ENCODE measurements at places on chromosomes 12 and 14.
A peak's percentile ranks its signal among the peaks of the same experiment; 100 is the strongest.

DNA sequence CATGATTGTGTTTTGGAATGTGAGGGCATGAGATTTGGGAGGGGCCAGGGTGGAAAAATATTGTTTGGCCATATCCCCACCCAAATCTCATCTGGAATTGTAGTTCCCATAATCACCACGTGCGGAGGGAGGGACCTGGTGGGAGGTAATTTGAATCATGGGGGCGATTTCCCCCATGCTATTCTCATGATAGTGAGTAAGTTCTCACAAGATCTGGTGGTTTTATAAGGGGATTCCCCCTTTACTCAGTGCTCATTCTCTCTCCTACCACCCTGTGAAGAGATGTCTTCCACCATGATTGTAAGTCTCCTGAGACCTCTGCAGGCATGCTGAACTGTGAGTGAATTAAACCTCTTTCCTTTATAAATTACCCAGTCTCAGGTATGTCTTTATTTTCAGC lies 15.7 kb downstream of the OR10P1 start:
- no peak for DNase-seq

- no peak for DNase-seq
Measured at GRCh38 chr12:120110550-120111501, 5.7 kb downstream of the RAB35 start.

- DNase-seq, result peak; percentile 5
Measured at GRCh38 chr12:90909069-90909770, 45.8 kb downstream of the CCER1 start.

GRCh38 chr12:109125791-109126190 lies 9.4 kb downstream of the ACACB start:
- DNase-seq, result no peak

DNA sequence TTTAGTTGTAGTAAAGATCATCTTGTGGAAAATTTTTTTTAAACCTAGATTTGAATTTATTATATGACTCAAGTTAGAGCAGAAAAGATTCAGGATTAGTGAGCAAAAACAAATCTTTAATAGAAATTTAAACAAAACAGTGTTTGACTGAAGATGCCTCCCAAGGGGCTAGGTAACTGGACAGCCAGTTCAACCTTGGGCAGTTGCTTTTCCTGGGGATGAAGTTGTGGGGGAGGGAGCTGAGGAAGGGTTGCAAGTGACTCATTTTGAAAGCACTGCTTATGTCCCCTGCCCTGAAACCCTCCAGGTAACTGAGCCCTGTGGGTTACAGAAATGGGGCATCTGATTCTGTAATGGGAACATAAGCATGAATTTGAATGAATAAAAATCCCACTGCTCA lies 13.1 kb downstream of the CFAP54 start:
- DNase-seq, result no peak

- DNase-seq, result no peak
Measured at GRCh38 chr12:119589097-119589496, 4.5 kb upstream of the TMEM233 start.

DNA sequence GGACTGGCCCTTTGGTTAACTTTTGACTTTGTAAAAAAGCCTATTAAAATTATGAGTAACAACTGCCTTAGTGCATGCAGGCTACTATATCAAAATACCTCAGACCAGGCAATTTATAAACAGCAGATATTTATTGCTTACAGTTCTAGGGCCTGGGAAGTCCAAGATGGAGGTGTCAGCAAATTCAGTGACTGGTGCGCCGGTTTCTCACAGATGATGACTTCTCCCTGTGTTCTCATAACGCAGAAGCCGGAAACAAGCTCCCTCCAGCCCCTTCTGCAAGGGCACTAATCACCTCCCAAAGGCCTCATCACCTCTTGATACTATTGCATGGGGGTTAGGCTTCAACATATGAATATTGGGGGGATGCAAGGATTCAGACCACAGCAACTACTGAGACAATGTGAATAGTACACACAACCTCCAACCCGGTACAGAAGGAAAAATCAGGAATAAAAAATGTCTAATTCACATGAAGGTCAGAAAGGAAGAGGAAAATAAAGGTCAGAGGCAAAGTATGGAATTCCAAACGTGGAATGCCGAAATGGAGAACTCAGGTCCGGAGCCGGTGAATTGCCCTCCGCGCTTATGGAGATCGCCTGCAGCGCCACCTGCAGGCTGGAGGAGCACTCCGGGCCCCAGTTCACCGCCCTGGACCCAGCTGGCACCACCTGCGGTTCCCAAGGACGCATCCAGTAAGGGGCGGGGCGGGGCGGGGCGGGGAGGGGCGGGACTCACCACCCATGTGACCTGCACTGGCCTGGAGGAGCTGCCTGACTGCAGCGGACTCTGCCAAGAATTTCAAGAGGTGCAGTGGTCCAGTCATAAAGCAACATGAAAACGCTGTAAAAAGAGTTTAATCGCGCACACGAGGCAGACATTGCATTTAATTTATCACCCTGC lies 203.4 kb downstream of the KIF26A start:
- no peak for DNase-seq

DNA sequence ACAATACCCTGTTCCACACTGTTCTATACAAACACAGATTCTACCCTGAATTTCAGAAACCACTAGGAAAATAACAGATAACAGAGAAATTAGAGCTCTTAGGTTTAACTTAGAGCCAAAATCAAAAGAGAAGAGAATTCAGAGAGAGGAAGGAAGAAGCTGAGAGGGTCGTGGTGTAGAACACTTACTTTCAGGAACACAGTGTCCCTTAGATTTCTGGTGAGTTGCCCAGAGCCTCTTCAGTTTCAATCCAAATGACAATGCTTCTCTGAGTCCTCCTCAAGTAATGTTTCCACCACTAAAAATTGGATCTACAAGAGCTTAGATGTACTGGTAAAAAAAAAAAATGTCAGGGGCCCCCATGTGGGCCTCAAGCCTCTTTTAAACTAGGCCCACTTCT lies 2.6 kb downstream of the YAF2 start:
- no peak for DNase-seq

DNA sequence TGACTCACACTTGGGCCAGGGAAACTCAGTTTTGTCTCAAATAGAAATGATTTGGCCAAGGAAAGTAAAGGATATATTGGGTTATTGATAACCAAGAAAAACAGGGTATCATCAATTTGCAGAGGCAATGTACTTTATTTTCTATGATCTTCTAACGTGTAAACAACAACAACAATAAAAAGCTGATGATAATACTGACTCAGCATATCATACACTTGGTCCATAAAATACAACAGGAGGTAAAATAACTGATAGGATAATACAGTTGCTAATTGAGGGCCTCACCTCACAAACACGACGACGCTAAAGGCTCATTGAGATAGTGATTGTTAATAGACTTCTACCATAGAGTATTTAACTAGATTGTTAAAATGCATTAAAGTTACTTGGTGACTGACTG lies 774.0 kb upstream of the NOVA1 start:
- DNase-seq, result no peak

DNA sequence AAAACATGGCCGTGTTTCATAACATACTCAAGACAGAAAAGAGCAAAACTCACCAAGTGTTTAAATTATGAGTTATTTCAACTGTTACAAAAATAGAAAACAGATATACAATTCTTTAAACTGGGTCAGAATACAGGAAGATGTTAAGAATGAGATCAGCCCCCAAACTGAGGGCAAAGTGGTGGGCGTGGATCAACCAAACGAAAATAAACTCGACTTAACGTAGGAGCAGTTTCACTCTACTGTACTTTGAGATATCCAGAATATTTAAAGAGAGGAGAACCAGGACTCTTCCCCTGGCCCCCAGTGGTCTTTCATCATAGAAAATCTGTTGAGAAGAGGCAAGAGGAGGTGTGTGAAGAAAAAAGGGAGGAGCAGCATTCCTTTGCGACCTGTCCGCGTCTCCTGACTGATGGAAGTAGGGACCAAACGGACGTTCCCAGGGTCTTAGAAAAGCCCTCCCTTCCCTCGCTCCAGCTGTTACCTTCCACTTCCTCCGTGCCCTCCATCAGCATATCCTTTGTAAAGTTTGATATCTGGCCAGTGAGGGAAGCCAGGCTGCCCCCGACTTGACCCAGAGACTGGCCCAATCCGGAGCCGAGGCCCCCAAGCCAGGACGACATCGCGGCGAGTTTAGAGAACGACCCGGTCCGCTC lies 668 bp downstream of the TRIP11 start:
- no peak for DNase-seq

DNA sequence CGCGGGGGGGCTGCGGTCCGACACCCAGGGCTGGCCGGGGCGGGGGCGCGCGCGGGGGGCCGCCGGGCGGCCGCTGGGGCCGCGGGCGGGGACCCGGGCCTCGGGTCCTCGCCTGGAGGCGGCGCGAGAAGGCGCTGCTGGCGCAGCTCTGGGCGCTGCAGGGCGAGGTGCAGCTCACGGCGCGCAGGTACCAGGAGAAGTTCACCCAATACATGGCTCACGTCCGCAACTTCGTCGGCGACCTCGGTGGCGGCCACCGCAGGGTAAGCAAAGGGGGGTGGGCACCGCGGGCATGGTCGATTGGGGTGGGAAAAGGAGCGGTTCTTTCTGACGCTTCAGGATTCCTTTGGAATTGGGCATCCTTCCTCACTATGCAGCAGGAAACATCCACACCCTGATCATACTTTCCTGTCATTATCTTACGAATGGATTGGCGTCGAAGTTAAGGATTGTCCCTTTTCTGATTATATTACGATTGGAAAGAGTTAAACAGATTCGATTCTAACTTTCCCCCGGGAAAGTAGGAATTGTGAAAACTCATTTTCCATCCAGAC lies 798 bp downstream of the PDZRN4 start:
- no peak for DNase-seq

DNA sequence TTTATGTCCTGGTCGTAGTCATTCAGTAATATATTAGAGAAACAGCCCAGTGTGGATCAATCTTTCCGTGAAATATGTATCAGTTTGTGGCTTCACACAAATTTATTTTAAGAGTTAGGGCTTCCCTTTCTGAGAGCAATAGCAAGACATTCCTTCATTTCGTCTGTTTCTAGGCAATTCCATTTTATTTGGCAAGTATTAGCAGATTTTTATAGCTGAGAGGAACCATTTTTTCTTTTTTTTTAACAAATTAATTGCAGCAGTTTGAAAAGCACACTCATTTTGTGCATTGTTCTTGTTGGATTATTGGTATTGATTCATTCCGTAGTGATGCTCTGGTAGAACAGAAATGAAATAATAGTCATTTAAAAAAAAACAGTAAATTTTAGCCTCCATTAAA lies 132.9 kb downstream of the SRGAP1 start:
- no peak for DNase-seq

- DNase-seq, result peak; percentile 92
Measured at GRCh38 chr12:56635806-56636674, 5.9 kb upstream of the BAZ2A start.

DNA sequence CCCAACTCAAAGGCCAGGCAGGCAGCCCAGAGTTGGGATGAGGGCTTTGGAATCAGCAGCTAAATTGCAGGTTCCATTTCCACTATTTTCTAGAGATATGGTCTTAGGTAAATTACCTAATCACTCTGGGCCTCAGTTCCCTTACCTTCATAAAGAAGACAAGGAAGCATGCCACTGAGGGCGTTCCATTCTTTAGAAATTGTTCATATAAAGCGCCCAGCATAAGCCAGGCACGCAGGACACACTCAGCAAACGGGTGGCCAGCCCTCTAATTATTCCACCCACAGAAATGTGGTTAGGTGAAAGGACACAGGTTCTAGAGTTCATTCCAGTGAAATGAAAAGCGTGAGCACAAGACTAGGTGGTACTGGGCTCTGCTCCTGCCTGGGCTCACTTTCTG lies 87.9 kb upstream of the BCL11B start:
- no peak for DNase-seq

DNA sequence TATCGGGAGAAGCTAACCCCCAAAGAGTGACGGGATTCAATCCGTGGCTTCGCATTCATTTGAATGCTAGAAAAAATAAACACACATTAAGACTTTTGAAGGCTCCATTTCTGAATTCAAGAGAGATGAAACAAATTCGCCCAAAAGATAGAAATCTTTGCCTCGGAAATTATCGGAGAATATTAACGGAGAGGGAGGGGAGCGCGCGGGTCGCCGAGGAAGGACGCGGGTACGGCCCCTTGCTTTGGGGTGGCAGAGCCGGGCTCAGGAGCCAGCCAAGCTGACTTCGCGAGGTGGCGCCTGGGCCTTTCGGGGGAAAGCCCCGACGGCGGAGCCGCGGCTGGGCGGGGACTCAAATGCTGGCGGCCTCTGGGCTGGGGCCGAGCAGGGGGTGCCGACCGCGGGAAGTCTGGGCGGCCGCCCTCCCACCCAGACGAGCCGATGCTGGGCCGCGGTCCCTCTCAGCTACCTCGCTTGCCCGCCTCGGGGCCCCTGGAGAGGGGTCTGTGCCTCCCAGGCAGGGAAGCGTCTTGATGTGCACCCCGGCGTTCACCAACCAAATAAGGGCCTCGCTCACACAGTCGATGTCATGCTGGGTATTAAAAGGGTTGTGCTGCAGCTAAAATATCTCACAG lies 14.7 kb downstream of the NKX2-1 start:
- DNase-seq, result no peak

DNA sequence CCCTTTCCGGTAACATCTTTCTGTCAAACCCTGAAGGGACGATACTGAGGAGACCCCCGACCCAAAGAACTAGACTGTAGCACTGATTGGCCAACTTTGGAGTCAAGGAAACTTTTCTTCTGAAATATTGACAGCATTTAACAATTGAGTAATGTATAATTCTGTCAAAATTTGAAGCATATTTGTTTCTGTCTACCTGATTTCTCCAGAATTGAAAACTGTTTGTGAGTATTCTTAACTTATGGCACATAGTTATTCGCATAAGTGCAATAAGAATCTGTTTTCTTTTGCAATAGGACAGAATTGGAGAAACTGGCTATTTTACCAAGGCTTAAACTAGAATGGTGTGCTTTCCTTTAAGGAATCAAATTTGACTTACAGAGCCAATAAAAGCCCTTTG lies 267.1 kb upstream of the FOXN3 start:
- DNase-seq, result no peak

GRCh38 chr14:104976198-104977007 lies 1.8 kb downstream of the AHNAK2 start:
- DNase-seq, result no peak

All from Panc1 (cell line).